ENCODE measurements at places on chromosomes 11 and 22.

- DNase-seq: no peak
These were observed 5.1 kb downstream of the C11orf42 start for GRCh38 chr11:6210274-6210955.

GRCh38 chr11:1862588-1863351 is 9.9 kb downstream of the LSP1 start:
- DNase-seq: no peak

GRCh38 chr22:41891407-41891806 is 23.5 kb downstream of the SHISA8 start:
- DNase-seq: no peak

GRCh38 chr11:79199729-79200354 is 241.0 kb downstream of the TENM4 start:
- no peak for DNase-seq

DNA sequence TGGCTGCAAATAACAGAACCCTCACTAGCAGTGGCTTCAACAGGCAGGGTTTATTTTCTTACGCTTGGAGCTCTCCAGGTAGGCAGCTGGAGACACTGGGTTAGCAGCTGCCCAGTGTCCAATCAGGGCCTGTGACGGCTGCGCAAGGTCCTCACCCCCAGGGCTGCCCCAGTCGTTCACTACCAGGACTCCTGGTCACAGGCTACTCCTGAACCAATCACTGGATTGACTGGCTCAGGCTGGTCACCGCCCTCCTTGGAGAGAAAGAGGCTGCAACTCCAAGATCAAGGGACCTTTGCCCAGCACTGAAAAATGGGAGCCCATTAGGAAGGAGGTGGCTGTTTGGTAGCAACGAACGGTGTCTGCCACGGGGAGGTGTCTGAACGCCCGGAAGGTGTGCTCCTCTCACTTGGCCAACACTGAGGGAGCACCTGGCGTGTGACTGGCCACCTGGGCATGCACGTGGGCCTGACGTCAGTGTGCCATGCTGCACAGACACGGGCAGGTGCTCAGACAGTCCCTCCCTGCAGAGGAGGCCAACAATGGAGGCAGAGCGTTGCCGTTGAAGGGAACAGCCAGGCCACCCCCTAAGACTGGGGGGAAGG is 5.1 kb downstream of the ARSA start:
- DNase-seq: no peak

DNA sequence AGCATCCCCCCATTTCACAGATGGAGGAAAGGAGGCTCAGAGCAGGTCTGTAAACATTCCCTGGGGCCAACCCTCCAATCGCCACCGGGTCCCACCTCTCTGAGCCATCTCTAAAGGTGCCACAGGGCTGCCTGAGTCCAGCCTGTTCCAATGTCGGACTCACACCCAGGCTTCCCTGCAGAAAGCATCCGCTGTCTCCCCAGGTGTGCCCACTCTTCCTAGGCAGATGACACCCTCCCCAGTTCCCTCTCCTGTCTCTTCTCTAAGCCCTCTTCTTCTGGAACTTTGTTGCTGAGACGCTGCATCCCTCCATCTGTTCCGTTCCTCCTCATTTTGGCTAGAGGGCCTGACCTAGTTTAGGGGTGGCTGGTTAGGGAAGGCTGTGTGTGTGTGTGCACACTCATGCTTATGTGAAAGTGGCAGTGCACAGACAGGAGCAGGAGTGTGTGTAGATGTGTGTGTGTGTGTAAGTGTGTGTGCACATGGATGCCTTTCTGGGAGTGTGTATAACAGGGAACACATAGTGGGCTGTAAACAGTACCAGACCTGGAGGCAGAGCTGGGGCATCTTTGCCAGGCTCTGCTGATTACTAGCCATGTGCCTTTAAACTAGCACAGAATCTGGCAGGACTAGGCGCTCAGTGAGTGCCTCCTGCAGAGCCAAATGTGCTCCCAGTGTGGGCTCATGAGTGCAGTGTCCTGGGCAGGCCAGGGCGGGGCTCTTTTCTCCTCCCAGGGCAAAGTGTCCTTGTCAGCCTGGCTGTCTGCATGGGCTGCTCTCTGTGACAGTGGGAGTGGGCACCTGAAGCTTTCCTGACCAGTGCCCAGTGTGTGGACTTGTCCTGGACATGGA is 77.3 kb upstream of the NECTIN1 start:
- no peak for DNase-seq

- peak; percentile 49 for DNase-seq
These were observed 3.9 kb downstream of the MAML2 start for GRCh38 chr11:96338910-96339705.

- DNase-seq: no peak
These were observed 52.0 kb upstream of the PRSS23 start for GRCh38 chr11:86748296-86748695.

DNA sequence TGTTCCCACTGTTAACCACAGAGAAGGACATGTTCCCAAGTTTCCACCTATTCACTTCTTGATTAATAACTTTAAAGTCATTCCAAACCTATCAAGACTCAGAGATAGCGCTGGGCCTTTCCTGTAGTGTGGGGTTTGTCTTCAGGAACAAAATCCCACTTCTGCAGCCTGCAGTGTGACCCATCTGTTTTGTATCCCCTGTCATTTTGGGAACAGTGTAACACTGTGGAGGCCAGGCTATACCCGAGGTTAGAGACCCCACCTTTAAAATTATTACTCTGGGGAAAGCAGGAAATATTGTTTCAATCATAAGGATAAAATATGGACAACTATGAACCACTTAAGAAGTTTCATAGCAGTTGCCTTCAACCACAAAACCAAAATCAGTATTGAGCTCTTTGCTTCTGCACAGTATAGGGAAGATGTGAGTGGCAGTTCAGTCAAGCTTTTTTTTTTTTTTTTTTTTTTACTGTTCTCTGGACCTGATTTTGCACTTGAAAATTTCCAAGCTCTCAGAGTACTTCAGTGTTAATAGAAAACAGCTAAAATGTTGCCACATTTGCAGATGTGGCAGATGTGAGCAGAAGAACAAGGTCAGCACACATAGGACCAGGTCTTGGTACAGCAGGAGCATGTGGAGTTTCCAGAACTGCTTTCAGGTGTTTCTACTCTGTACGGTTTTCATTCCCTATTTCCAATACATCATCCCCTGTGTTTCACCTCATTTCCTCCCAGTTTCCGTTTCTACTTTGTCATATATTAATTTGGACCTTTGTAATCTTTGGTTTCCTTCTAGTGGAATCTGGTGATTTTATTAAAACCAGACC is 121.5 kb downstream of the MAML2 start:
- no peak for DNase-seq

- DNase-seq: no peak
These were observed 42.4 kb upstream of the NAV2 start for GRCh38 chr11:19670030-19670791.

GRCh38 chr22:38348751-38349496 is 31.7 kb upstream of the CSNK1E start:
- no peak for DNase-seq

DNA sequence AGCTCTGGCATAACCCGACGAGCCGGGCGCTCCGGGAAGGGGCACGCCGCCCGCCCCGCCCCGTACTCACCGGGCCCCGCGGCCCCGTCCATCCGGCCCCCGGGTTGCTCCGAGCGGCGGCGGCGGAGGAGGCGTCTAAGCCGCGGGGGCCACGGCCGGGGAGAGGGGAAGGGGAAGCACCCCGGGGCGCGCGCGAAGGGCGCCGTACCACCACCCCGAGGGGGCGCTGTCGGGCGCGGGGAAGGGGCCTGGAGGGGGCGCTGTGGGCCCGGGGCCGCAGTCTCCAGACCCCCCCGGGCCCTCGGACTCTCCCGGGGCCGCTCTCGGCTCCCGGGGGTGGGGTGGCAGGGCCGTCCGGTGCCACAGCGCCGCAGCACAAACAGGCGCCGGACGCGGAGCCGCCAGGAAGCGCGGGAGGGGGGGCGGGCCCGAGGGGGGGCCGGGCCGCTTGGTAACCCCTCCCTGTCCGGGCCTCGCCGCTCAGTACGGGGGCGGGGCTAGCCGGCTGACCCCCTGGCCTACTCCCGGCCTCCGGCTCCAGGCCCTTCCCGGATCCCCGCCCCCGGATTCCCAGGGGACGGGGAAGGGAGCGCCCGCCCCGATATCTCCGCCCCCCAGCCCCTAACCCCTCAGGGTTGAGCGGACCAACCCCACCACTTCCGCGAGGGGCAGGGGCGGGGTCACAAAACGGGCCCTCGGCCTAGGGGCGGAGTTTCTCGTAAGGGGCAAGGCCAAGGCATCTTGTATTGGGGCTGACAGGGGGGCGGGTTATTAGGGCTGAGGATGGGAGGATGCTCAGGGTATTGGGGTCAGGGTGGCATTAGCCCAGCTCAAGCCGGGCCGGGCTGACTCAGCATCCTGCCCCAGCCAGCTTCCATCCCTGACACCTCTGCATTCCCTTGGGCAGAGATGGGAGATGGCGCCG is at the start of the genes EML3 and ROM1:
TSS of gene EML3 (minus strand) at position 410 of the 925 bp plus-strand sequence. CDS start at position 92, 318 bp downstream.
TSS of gene ROM1 (plus strand) at position 892 of the 925 bp plus-strand sequence. CDS start at position 917, 25 bp downstream.
- peak; percentile 85 for DNase-seq

DNA sequence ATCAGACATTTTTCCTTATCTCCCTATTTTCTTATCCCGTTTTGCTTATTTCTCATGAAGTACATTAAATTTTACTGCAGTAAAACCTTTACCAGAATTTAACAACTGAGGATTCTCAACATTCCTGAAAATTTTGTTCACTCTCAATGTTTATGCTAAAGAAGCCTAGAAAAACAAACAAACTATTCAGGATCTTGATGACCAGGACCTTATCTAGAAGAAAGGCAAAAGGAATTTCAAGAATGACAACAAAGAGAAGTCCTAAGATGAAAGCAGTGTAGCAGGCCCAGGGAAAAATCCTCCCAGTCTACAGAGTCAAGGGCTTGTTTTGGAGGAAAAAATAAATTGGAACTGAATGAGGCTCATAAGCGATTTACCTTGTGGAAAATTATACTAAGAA is 283.3 kb upstream of the ARHGAP42 start:
- DNase-seq: no peak

GRCh38 chr22:32991353-32992101 is 66.7 kb downstream of the SYN3 start:
- DNase-seq: no peak

GRCh38 chr11:118078911-118079411 is 2.1 kb downstream of the TMPRSS4 start:
- no peak for DNase-seq

- DNase-seq: no peak
These were observed 22.8 kb upstream of the GPR83 start for GRCh38 chr11:94424011-94424410.

DNA sequence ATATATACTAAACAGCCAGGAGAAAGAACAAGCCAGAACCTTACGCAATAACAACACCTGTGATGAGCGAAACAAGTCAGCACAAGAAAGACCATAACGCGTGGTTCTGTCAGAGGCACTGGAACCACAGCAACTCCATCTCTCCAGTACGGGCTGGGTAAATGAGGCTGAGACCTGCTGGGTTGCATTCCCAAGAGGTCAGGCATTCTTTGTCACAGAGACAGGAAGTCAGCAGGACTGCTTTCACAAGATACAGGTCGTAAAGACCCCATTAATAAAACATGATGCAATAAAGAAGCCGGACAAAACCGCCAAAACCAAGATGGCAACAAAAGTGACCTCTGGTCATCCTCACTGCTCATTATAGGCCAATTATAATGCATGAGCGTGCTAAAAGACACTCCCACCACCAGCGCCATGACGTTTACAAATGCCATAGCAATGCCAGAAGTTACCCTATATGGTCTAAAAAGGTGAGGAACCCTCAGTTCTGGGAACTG is 21.7 kb downstream of the TPST2 start:
- no peak for DNase-seq

- no peak for DNase-seq
These were observed 65.2 kb downstream of the PTPRJ start for GRCh38 chr11:48045536-48045935.

GRCh38 chr11:64750361-64751054 is 6.6 kb upstream of the RASGRP2 start:
- no peak for DNase-seq

DNA sequence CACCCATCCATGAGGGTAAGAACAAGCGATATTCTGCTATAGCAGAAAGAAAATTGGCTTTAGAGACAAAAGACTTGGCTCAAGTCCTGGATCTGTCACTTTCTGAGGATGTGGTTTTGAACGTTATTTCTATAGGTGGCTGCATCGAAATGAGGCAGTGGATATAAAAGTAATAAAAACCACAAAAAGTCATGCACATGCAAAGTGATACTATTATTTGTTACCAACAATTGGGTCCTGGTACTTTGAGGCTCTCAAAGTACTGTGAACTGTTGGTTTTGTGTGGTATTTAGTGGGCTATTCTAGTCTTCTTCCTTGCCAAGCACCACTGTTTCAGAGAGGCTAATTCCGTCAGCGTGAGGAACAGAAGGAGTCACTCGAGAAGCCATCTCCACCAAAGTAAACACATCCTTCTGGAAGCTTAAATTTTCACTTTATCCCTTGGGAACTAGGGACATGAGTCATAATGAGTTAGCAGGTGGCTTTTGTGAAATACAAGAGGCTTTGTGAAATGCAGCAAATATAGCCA is 13.1 kb downstream of the UBASH3B start:
- no peak for DNase-seq

DNA sequence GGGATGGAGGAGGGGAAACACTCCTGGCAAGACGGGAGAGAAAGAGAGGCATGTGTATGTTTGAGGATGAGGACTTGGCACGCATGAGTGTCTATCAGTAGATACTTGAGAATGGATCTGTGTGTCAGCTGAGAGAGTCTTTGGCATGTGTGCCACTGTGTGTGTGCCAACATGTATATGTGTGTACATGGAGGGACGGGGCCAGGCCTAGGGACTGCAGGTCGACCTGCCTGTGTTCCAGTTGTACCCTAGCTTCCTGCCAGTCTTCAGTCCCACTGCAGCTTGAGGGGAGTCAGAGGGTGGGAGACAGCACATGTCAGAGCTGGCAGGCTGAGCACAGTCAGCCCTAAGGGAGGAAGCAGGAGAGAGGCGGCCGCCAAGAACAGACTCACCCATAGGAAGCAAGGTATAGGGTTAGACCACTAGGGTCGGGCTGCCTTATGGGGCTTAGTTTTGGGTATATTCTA is 5.6 kb downstream of the CLCF1 start:
- no peak for DNase-seq

DNA sequence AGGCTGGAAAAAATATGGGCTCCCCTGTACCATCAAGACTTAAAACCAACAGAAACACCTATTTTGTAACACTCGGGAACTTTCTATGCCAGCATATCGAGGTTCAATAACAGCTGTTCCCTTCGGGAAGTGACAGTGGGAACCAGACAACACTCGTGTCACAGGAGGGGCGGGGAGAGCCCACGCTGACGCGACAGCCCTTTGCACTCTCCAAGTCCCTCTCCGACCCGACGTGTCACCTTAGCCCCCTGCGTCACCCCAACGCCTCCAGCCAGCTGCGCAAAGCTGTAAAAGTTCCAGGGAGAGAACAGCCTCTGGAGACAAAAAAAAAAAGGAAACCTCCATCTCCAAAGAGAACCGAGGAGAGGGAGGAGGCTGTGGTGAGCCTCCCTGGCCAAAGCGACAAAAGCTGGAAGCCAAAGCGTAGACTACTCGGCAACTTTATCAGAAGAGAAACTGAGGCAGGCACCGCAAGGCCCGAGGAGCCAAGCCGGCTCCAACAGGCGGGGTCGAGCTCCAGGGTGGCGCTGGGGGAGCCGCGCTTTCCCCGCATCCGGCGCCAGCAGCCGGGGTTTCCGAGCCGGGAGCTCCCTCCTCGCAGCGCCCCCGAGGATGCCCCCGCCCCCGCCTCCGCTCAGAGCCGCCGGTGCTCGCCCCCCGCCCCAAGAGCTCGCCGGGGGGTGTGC is 751 bp downstream of the ARFGAP3 start:
- DNase-seq: peak; percentile 53

Data from stimulated activated CD4-positive, alpha-beta T cell treated with anti-CD3 and anti-CD28 coated beads, Interleukin-4, amount 100 ng/mL, for 24 hours (primary cell).